ENCODE measurements at places on chromosomes 12 and 14. TPM values are rescaled to one million over a fixed set of nuclear protein-coding genes. Genes with fewer than 3 reads are reported as not detected.

- DNase-seq: no peak
These were observed 63.9 kb upstream of the KCNA5 start for GRCh38 chr12:4979737-4980136.

DNA sequence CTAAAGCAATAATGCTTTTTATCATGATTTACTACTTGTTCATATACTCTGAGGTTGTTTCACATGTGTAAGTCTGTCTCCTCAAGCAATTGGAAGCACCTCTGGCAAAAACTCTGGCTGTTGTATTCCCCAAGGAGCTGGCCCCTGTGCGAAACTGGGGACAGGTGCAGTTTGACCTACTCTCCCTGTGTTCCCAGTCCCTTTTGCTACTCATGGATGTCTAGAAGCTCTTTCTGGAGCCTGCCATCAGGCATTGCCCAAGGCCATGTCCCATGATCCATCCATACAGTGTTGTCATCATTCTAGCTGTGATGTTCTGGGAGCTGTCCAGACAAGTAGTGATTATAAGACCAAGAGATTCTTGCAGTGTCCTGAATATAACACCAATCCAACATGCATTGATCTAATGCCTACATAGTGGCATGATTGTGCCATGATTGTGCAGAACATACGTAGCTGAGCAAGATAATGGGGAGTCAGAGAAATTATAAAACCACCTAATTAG, 14.9 kb downstream of the AKAP6 start:
- DNase-seq: no peak

GRCh38 chr14:95293449-95293848, 26.3 kb downstream of the CLMN start:
- no peak for DNase-seq

DNA sequence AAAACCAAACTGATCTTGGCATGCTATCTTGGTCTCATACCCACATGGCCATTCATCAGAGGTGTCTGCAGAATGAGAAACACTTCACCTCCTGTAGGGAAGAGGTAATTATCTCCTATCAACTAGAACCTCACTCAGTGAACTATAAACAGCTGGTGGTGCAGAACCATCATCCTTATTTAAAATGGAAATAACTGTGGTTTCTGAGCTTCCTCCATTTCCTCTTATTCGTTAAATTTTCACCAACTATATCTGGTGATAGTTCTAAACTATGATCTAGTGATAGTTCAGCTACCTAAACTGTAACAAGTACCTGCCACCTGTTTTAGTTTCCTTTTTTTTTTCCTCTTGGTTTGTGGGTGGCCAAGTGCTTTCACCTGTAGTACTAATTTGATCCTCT, 218.5 kb downstream of the FUT8 start:
- no peak for DNase-seq

- no peak for DNase-seq
These were observed 201.0 kb downstream of the GXYLT1 start for GRCh38 chr12:41943671-41944070.

GRCh38 chr12:108459149-108459548, 55.9 kb upstream of the FICD start:
- DNase-seq: no peak

DNA sequence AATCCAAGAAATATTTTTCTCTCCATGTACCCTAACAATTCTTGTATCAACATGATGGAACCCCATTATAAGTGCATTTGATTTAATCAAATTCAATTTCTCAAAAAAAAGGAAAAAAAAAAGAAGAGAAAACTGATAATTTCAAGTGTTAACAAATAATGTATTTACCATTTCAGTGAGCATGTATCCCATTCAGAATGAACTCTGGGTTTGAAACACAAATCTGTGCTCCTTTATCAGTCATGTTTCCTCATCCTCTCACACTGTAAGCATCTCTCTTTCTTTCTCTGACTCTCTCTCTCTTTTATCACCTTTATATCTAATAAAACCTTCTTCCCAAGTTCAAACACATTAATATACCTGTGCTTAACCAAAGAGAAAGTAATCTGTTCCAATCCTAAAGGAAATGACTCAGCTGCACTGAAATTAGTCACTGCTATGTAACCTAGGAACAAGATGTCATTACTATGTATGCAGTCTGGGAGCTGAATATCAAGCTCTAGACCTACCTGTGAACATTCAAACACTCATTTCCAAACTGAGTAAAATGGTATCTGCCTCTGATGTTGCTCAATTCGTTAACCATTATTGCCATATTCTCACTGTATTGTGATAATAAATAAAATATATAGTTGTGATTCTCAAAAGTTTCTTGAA, 135.0 kb upstream of the LRIG3 start:
- DNase-seq: no peak

DNA sequence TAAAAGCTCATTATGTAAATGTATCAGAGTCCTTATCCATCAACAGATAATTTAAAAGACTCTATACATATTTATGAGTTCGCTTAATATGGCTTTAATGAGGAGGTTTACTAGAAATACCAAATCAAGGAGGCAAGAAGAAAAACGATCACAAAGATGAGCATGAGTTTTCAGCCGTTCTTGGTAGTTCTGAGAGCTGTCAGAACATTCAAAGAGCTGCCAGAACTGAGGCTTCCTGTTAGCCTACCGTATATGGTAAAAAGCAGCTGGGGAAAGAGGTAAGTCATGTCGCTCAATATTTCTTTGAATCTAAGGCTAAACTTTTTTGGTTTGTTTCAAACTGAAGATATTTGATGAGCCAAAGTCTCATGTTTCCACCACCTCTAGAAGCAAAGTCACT, 115.3 kb upstream of the PLXNC1 start:
- DNase-seq: no peak

GRCh38 chr12:75779891-75780496, 251.6 kb downstream of the PHLDA1 start:
- DNase-seq: no peak

DNA sequence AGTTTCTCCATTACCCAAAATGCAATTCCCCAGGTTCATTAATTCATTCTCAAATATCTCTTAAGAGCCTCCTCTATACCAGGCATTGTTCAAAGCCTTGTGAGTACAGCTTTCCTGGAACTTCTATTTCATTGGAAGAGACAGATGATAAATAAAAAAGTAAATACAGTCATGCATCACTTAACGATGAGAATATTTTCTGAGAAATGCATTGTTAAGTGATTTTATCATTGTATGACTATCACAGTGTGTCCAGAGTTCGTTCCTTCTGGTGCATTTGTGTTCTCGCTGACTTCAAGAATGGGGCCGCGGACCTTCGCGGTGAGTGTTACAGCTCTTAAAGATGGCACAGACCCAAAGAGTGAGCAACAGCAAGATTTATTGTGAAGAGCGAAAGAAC, 66.0 kb downstream of the ANO4 start:
- DNase-seq: no peak

GRCh38 chr14:58770491-58770982, 132.8 kb downstream of the DACT1 start:
- no peak for DNase-seq

DNA sequence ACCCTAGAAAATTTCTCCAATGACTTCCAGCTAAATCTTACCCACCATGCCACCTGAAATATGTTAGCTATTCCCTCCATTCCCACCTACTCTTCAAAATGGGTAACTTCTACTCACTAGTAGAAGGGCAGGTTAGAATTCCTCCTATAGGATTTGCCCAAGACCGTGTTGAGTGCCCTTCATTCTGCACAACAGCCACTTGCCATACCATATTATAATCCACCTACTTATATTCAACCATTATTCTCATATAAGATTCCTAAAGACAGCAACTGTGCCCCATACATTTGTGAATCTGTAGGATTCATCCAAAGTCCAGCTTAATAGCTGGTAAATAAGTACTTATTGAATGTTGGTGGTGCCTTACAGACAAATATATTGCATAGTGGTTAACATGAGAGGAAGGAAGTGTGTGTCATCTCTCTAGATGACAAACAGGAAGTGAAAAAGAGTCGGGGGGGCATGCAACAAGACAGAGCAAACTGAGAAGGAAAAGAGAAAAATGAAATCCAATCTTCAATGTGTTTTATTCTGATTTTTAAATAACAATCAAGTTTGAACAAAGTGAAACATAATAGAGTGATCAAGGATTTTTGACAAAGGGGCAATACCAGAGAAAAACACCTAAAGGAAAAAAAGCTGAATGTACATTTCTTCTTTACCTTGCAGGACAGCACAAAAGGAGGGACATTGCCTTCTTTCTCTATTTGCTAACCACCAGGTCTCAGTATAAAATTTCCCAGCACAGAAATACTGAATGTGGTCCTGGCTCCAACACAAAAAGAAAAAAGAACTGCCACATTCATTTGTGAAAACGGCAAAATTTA, 389.3 kb upstream of the USP15 start:
- DNase-seq: no peak

- DNase-seq: no peak
These were observed 17.4 kb downstream of the SGPP1 start for GRCh38 chr14:63710497-63710896.

- DNase-seq: no peak
These were observed 59.3 kb downstream of the PHETA1 start for GRCh38 chr12:111309584-111309983.

- DNase-seq: no peak
These were observed 8.5 kb downstream of the CDCA4 start for GRCh38 chr14:105012171-105012985.

GRCh38 chr12:3980504-3981272, 107.5 kb upstream of the PARP11 start:
- DNase-seq: no peak

- DNase-seq: no peak
These were observed 24.5 kb downstream of the LMO3 start for GRCh38 chr12:16581416-16581815.

DNA sequence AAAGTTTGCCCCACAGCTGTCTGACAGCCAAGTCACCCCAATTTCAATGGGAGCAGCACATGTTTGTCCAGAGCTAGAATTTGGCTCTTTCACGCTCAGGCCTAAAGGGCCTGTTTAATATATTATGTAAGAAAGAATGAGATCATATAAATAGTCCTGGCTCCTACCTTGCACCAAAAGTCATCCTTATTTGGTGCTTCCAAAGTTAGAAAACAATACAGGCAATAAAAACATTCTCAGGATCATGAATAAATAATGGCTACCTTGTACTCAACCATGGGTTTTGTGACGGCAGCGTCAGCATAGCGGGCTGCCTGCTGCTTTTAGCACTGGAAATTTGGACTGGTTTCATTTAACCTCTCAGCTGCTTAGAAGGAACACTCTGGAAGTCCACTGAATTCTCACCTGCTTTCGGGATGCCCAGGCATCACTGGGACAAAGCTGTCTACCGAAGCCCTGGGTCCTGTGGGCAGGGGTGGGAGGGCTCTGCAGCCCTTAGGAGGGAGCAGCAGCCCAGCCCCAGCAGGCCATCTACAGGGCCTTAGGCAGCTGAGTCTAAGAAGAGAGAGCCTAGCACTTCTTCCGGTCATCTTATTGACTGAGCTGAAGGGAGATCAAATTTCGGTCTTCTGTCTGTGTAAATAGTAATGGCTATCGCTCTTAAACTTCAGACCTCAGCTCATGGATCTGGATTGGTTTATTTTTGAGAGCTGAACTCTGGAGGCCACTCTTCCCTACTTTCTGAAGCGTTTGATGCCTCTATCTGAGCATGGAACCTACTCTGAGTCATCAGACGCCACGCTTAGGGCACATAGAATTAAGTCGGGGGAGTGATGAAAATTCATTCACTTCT, 106.5 kb downstream of the SAMD4A start:
- DNase-seq: no peak

DNA sequence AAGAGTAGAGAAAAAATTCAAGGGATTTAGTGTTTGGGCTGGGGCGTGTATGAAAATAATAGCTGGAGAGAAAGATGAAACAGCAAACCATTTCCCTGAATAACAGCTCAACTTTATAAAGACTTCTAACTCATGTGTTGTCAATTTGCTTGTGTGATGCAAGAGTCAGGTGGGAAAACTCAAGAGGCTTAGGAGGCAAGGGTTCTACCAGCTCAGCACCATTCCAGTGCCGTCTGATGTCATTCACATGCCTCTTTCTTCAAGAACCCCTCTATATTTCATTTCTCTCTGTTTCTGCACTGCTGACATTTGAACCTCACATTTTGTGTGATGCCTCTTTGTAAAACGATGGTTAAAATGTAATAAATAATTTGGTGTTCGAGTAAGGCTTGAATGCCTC, 192.2 kb downstream of the PRKD1 start:
- DNase-seq: no peak

DNA sequence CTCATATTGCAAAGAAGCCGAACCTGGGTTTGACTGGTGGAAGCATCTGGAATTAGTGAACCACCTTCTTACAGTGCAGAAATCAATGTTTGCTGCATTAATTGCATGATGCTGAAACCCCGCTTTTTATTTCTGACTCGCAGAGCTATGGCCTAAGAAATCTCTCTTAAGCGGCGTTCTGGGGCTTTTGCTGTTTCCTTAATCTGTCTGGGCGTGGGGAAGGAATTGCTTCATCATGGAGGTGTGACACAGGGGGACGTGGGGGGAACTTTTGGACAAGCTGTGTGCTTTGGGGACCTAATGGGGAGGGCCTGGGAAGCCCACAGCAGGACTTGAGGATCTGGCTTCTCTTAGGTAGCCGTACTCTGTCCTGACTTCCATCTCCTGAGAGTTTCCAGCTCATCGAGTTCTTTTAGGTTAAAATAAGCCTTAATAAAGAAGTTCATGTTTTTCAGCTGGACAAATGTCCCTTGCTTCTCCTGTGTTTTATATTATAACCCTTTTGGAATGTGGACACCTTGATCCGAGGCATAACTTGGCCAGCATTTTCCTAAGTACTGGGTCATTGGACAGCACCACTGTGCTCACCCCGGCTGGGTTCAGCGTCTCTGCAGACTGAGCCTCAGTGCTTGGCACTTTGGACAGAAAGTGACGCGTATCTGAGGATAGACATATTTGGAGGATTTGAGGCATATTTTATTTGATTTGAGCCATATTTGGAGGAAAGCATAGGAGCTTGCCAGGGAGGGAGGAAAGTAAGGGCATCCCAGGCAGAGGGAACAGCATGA, 192.1 kb upstream of the MYL2 start:
- no peak for DNase-seq

ZNF384 gene
- total RNA-seq: 58.1 TPM

KRT85 gene
- not detected for total RNA-seq

HELB gene
- total RNA-seq: 13.8 TPM

CLEC1B gene
- not detected for total RNA-seq

SDR9C7 gene
- not detected for total RNA-seq

RASAL1 gene
- 0.72 TPM for total RNA-seq

A2ML1 gene
- total RNA-seq: not detected
